ENCODE measurements at places on chromosomes 5 and 9.

GRCh38 chr5:38650946-38651345 is 94.5 kb upstream of the LIFR start:
- DNase-seq, result no peak

GRCh38 chr5:126031989-126032716 is 391.1 kb upstream of the GRAMD2B start:
- DNase-seq, result no peak

DNA sequence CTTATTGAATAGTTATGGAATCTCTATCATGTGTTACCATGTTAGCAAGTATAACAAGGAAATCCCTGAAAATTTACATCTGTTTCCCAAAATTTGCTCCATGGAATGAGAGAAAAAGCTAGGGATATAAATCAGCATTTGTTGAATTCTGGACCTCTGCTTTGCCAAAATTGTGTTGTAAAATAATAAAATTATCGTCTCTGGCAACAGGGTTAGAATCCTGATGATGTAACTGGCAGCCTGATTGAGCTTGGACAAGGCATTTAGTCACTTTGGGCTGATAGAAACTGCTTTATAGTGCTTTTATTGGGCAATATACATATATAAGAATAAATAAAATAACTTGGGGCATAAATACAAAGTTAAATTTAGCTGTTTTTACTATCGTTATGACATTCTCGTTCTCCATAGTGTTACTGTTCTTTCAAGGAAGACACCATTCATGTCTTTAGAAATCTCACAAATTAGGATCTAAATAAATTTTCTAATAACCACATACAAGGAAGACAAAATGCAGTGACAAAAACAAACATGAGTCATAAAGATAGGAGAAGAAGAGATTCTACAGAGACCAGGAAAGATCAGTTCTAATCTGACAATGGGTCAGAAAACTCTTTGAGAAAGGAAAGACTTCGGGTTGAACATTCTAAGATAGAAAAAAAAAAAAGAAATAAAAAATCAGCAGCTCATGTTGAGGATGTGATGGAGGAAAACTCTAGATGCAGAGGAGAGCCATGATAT is 145.0 kb upstream of the CDH10 start:
- no peak for DNase-seq

- DNase-seq, result no peak
Measured at GRCh38 chr9:4662989-4663792, 1.1 kb downstream of the PLPP6 start.

DNA sequence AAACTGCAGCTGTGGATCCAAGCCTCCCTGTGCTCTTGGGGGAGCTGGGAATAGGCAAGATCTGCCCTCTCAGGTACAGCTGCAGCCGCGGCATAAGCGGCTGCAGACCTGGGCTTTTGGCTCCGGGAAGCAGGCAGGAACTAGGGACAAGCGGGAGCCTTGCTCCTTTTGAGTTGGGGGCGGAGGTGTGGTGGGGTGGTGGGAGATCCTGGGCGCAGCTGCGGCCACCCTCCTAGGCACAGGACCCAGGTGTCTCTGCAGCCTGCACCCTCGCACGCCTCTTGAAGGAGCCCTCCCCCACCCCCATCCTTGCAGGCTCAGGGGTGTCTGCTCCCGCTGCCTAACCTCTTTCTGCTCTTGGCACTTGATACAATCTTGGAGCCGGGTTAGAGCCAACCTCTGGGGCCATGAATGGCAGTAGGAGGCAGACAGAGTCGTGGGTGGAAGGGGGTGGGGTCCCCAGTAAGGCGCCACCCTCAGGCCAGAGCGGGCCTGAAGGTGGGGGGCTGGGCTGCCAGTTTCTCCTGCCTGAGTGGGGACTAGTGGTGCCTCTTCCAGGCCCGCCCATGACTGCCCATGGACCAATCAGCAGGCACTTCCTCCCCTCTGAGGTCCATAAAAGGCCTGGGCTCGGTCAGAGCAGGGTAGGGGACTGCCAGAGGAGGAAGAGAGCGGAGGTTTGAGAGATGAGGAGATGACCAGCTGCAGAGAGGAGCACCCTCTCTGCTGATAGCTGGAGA is 267.6 kb upstream of the TNC start:
- no peak for DNase-seq

- DNase-seq, result no peak
Measured at GRCh38 chr5:153459051-153459743, 31.3 kb upstream of the GRIA1 start.

DNA sequence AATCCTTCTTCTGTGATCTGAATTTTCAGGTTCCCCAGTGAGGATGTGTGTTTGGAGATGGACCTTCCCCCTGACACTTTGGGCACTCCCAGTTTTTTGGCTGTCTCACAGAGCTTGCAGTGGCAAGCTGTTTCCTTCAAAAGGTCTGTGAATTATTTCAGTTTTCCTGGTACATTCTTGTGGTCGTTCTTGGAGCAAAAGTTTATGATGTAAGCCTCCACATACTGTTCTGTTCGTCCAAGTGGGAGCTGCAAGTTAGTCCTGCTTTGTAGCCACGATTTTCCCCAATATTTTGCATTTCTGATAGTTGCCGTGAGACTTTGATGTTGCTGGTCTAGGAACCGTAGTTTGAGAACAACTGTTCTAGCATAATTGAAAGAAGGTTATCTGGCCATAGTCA is 88.3 kb downstream of the MTAP start:
- DNase-seq, result no peak

GRCh38 chr5:76104027-76104426 is 20.8 kb downstream of the SV2C start:
- no peak for DNase-seq
